ENCODE measurements at places on chromosomes 4 and X.

- no peak for DNase-seq
Measured at GRCh38 chrX:50188859-50189600, 11.8 kb downstream of the AKAP4 start.

DNA sequence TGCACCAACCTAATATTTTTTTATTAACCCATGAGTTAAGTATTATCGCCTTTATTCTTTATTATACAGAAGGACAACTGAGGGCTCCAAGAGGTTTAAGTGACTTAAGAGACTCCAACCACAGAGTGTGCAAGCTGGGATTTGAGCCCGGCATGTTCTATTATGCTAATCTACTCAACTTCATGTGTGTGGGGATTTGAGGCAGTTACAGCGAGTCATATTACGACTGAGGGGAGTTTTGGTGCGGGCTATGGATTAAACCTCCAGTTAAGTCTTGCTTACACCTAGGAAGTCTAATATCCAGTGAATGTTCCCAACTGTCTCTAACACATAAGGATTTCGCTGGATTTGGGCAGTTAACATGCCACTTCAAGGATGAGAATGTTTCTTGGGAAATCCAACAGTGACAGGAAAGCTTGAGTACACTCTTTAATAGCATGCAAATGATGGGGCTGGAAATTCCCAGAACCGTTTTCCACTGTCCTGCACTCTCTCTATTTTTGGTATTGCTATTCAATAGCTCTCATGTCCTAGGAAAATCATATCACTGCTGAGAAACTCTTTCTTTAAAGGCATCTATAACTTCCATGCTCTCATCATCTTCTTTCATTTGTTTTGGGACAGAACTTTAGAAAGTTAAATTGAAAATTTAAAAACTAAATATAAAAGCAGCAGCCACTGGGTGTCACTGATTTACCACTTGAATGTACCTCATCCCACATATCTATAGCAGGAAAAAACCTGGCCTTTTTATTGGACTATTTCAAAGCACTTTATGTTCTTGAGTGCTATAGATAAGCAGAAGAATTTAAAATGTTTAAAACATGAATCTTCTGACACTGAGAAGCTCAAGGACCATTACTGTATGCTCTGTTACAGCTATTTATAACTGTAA lies 165.1 kb upstream of the TTC29 start:
- peak; percentile 34 for DNase-seq

GRCh38 chrX:71103110-71103983 lies 3.2 kb downstream of the CXorf65 start:
- DNase-seq = no peak

GRCh38 chrX:150870487-150871340 lies 27.8 kb downstream of the CD99L2 start:
- no peak for DNase-seq

- DNase-seq = peak; percentile 25
Measured at GRCh38 chrX:123348468-123348867, 164.4 kb downstream of the GRIA3 start.

All from fibroblast of skin of back (primary cell).